Cardiac muscle cell (in vitro differentiated cells and primary cell): ENCODE measurements at places on chromosomes 5 and 9. TPM values are rescaled to one million over a fixed set of nuclear protein-coding genes. Genes with fewer than 3 reads are reported as not detected.
A peak's percentile ranks its signal among the peaks of the same experiment; 100 is the strongest.

GRCh38 chr5:142717582-142718215 is 31.8 kb upstream of the FGF1 start:
- H3K4me3 ChIP-seq = no peak overlapping the region
- DNase-seq = peak; percentile 82
- no peaks in the 10 kb centered on the region for H3K4me1 ChIP-seq

DNA sequence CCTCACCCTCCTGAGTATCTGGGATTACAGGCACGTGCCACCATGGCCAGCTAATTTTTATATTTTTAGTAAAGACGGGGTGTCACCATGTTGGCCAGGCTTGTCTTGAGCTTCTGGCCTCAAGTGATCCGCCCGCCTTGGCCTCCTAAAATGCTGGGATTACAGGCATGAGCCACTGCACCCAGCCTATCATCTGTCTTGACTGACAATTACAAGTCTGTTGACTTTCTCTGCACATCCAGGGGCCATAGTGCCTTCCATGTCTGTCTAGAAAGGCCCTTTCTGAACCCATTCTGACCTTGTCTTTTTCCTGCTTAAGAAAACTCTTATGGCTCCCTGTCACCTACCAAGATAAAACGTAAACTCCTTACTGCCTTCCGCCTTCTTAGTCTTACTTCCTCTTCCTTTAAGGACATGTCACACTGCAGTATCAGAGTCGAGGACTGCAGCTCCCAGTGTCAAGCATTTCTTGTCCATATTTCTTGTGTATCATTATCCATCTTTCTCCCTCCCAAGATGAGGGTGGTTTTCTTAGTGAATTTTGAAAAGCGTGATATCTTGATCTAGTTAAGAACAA is 49.9 kb upstream of the SHB start:
- H3K27me3 ChIP-seq = no peaks in the 10 kb centered on the region
- no peak for DNase-seq
- H3K4me3 ChIP-seq = no peak overlapping the region

DNA sequence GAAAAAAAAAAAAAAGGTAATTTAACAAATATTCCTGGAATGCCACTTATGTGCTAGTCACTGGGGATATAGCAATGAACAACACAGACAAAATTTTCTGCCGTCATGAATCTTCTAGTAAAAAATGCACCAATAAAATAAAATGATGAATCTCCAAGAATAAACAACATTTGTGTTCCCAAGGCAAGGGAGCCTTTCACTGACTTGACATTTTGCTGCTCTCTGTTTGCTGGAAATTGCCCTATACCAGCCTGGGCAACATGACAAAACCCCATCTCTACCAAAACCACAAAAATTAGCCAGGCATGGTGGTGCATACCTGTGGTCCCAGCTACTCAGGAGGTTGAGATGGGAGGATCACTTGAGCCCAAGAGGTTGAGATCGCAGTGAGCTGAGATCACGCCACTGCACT is 64.5 kb upstream of the ERBIN start:
- no peak overlapping the region for H3K27ac ChIP-seq
- DNase-seq = peak; percentile 81
- H3K36me3 ChIP-seq = no peaks in the 10 kb centered on the region
- no peak overlapping the region for H3K4me3 ChIP-seq
- H3K4me1 ChIP-seq = no peaks in the 10 kb centered on the region

DNA sequence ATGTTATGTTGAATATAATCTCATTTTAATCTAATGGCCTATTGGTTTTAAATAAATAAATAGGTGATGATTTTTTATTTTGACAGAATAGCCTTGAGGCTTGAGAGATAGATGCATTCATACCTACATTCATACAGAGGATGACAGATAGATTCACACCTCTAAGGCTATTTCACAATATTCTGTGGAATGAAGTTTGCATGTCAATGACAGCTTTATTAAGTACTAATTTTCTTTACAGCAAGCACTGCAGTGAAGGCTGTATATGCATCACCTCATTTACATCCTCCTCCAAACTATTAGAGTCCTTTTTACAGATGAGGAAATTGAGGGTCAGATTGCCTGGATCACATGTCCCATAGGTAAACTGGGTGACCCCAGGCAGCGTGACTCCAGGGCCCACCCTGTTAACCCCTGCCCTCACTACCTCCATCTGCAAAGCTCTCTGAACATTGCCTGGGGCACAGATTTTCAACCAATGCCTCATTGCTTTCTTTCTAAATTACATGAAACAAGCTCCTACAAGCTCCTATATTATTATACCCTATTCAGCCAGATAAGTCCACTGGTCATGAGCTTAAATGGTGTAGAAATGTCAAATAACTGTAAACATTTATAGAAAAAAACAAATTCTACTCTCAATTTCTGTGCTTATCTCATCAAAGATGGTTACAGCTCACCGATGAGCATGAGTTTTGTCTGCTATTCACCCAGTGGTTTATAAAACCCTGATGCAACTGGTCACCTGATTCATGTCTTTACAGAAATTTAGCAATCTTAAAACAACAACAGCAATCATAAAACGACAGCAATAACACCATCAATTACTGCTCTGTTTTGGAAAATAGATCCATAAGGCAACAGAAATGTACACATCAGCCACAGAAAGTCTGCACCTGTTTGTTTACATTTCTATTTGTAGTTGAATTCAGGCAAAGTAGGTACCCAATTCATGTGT is 338.0 kb downstream of the NSG2 start:
- H3K27me3 ChIP-seq = no peaks in the 10 kb centered on the region
- H3K36me3 ChIP-seq = no peaks in the 10 kb centered on the region
- no peak overlapping the region for H3K27ac ChIP-seq

DNA sequence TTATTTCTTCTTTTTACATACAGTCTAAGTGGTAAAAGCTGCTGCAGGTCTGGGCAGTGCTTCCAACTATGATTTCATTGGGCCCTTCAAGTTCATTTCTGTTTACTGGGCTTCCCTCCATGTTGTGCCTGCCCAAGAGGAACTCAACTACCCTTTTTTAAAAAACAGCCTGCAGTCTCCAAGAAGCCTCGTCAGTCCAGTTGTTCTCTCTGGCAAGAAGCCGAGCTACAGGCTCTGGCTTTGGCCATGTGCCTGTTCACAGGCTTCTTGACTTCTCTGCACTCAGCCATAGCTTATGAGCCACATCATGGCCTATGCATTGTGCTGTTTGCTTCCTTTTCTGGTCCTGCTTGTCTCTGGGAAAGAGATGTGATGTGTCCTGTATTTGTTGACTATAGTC is 119.7 kb upstream of the PJA2 start:
- H3K4me3 ChIP-seq = no peak overlapping the region
- no peaks in the 10 kb centered on the region for H3K27me3 ChIP-seq
- no peaks in the 10 kb centered on the region for H3K36me3 ChIP-seq
- peak; percentile 73 for DNase-seq
- H3K4me1 ChIP-seq = no peaks in the 10 kb centered on the region
- no peak overlapping the region for H3K27ac ChIP-seq

GRCh38 chr5:111735583-111736270 is 21.3 kb downstream of the NREP start:
- peaks cover 63% of the 10 kb centered on the region for H3K4me1 ChIP-seq
- peak; percentile 90 for DNase-seq
- peaks cover 25% of the 10 kb centered on the region for H3K36me3 ChIP-seq
- H3K4me3 ChIP-seq = no peak overlapping the region
- H3K27me3 ChIP-seq = no peaks in the 10 kb centered on the region
- H3K27ac ChIP-seq = peak overlapping the region; percentile 83

DNA sequence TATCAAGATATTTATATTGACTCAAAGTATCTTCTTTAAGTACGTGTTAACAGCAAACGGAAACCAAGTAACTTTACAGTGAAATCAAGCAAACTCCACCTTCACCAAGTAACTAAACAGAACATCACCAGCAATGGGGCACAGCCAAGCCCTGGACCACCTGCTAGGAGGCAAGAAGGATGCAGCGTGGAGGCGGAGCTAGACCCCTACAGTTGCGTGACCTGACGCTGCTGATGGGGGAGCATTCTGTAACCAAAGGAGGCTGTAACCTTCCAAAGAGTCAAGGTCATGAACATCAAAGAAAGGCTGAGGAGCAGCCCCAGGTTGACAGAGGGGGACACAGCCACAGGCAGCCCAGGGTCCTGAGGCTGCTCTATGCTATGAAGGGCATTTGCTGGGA is 6.1 kb downstream of the VAV2 start:
- no peak overlapping the region for H3K27ac ChIP-seq
- DNase-seq = no peak
- H3K36me3 ChIP-seq = no peaks in the 10 kb centered on the region
- no peaks in the 10 kb centered on the region for H3K27me3 ChIP-seq

DNA sequence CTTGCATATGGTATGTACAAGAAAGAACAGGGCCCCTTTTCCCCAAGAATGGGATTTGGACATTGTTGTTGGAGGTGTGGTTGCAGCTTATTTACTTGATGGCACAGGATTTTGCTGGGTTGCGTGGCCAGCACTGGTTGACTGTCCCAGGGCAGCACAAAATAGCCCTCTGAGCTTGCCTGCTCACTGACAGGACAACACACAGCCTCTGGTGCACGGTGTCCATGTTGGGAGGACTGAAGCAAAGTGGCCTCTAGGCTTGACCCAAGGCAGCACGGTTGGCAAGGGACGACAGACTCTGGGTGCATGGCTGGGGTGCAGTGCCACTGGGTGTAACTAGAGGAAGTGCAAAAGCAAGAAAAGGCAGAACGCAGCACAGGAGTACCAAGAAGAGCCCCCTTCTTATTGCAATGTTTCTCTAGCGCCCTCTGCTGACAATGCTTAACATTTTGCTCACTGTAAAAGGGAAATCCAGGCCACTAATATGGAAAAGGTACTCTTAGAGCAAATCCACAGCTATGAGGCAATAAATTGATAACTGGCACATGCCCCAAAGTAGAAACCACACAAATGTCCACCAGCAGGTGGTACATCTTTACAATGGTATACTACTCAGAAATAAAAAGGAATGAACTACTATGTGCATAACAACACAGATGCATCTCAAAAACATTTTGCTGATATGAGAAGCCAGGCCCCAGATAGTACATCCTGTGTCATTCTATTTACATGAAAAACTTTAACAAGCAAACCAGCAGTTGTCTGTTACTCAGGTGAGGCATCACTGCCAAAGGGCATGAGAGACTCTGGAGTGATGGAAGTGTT is 47.4 kb upstream of the BARX1 start:
- no peaks in the 10 kb centered on the region for H3K27me3 ChIP-seq
- no peak overlapping the region for H3K4me3 ChIP-seq
- no peak overlapping the region for H3K27ac ChIP-seq
- H3K4me1 ChIP-seq = no peaks in the 10 kb centered on the region
- H3K36me3 ChIP-seq = no peaks in the 10 kb centered on the region

DNA sequence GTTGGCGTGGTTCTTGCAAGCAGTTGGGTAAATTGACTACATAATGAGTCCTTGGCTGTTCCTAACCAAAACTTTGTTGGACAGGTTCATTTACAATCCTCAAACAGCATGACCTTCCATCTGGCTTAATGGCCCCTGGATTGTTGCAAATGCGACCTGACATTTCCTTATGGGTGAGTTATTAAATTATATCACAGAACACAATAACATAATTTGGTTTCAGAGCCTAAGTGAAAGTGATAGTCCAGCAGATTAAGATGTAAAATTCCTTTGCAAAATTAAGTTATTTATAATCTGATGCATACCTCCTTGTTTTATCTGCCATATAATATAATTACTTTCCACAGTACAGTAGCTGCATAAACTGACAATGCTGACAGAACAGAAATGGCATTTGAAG is 224.4 kb downstream of the TUSC1 start:
- DNase-seq = no peak
- no peaks in the 10 kb centered on the region for H3K4me1 ChIP-seq
- no peaks in the 10 kb centered on the region for H3K27me3 ChIP-seq
- H3K4me3 ChIP-seq = no peak overlapping the region
- no peak overlapping the region for H3K27ac ChIP-seq

GRCh38 chr9:108783731-108784495 is 71.9 kb downstream of the ACTL7B start:
- H3K4me1 ChIP-seq = peaks cover 8% of the 10 kb centered on the region
- H3K36me3 ChIP-seq = no peaks in the 10 kb centered on the region
- H3K4me3 ChIP-seq = no peak overlapping the region

GRCh38 chr5:105817914-105818313 is 1852.8 kb downstream of the EFNA5 start:
- no peaks in the 10 kb centered on the region for H3K36me3 ChIP-seq
- no peak overlapping the region for H3K27ac ChIP-seq
- no peak for DNase-seq
- H3K27me3 ChIP-seq = no peaks in the 10 kb centered on the region
- no peaks in the 10 kb centered on the region for H3K4me1 ChIP-seq

DNA sequence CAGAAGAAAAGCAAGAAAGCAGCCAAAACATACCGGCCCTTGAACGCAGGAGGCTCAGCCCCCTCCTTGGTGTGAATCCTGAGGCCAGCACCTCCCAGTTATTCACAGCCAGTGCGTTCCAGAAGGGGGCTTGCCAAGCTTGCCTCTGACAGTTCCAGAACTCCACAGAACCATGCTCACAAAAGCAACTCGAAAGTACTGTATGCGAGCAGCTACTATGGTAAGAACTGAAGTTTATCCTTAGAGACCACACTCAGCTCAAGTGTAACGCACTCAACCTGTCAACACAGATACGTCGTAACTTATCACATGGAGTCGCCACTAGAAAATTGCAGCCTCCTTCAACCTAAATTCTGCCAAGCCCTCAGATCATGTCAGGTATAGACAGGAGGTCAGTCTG is 1.4 kb downstream of the UBAC1 start:
- H3K27ac ChIP-seq = no peak overlapping the region
- H3K36me3 ChIP-seq = no peaks in the 10 kb centered on the region
- H3K4me1 ChIP-seq = peaks cover 9% of the 10 kb centered on the region
- H3K4me3 ChIP-seq = peak overlapping the region; percentile 65
- H3K27me3 ChIP-seq = peaks cover 8% of the 10 kb centered on the region
- DNase-seq = peak; percentile 80

DNA sequence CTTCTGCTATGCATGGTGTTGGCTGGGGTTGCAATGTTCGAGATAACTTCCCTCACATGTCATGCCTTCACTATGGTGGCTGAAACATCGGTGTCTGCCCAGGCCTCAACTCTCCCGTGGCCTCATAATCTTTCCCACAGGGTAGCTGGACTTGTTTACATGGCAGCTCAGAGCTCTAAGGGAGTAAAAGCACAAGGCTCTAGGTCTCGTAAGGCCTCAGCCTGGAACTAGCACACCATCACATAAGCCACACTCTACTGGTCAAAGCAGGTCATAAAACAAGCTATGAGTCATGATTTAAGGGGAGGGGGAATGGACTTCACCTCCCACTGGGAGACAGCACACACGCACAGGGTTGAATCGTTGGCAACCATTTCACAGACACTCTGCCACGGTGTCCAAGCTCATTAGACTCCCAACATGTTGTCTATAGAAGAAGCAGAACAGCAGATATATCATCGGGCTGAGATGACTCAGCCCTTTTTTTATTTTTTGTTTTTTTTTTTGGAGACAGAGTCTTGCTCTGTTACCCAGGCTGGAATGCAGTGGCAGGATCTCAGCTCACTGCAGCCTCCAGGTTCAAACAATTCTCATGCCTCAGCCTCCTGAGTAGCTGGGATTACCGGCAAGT is 66.8 kb upstream of the IL17B start:
- peak; percentile 96 for DNase-seq
- H3K36me3 ChIP-seq = no peaks in the 10 kb centered on the region
- no peak overlapping the region for H3K4me3 ChIP-seq
- H3K27ac ChIP-seq = peak overlapping the region; percentile 87
- H3K4me1 ChIP-seq = peaks cover 14% of the 10 kb centered on the region

Gene TMEM215
- total RNA-seq = not detected in 2 replicates

Gene MELK
- total RNA-seq = 6.9 and 17.4 TPM in 2 replicates

Gene HK3
- total RNA-seq = not detected in 2 replicates
